CD4-positive, CD25-positive, alpha-beta regulatory T cell (primary cell): ENCODE measurements at places on chromosomes 1 and 21.

- H3K27ac ChIP-seq = no peak overlapping the region
- DNase-seq = no peak
- peaks cover 3% of the 10 kb centered on the region for H3K4me1 ChIP-seq
- H3K4me3 ChIP-seq = no peak overlapping the region
- H3K27me3 ChIP-seq = no peaks in the 10 kb centered on the region
These were observed 66.2 kb downstream of the SCCPDH start for GRCh38 chr1:246790364-246790763.

DNA sequence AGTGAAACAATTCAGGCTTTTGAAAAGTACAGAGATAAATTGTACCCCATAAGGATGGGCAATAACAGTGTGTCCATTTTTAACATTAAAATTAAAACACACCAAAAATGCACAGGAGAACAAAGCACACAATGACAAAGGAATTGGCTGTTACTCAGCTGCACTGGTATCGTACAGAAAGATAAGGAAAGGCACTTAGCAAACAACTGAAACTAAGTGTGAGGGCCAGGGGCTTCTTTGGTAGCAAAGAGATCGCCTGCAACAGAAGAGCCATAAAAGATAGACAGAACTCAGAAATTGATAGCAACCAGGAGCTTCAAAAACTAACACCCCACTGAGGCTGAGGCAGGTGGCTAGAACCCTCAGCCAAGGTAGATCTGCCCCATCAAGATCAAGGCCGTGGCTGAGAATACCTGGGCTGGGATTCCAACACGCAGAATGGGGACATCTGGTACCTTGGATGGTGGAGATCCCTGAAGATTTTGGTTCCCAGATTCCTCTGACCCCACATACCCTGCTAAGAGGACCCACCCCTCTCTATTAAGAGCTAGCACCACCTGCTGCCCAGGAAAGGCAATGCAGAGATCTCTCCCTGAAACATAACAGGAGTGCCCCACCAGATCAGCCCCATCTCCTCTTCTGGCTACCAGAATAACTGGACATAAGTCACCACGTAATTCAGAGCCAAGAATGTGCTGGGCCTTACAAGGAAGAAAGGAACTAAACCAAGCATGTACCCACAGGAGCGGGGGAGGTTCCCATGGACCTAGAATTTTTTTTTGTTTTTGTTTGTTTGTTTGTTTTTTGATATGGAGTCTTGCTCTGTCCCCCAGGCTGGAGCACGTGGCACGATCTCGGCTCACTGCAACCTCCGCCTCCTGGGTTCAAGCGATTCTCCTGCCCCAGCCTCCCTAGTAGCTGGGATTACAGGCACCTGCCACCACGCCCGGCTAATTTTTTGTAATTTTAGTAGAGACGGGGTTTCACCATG, 16.2 kb downstream of the PLEKHO1 start:
- H3K4me1 ChIP-seq = peaks cover 3% of the 10 kb centered on the region
- no peaks in the 10 kb centered on the region for H3K27me3 ChIP-seq
- H3K4me3 ChIP-seq = no peak overlapping the region
- H3K27ac ChIP-seq = no peak overlapping the region

GRCh38 chr1:6757719-6758435, 27.4 kb upstream of the CAMTA1 start:
- no peaks in the 10 kb centered on the region for H3K36me3 ChIP-seq
- no peak overlapping the region for H3K4me3 ChIP-seq
- DNase-seq = no peak
- no peaks in the 10 kb centered on the region for H3K4me1 ChIP-seq
- H3K27me3 ChIP-seq = peaks cover 1% of the 10 kb centered on the region
- H3K27ac ChIP-seq = no peak overlapping the region

DNA sequence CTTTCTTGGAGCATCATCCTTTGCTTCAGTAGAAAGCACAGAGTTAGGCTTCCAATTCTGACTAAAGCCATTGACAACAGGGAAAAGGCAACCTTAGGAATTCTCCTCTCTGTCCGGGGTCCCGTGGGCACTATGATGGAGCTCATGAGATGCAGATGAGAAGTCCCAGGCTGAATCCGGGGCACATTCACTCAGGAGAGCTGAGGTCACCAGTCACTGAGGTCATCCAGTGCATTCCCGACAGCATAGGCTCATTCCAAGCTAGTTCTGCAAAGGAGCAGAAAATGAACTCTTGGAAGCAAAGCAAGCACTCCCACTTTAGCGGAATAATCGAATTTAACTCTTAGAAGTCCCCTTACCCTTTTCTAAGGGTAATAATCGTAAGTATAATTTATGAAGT, 6.8 kb downstream of the CR1 start:
- no peaks in the 10 kb centered on the region for H3K4me1 ChIP-seq
- H3K4me3 ChIP-seq = no peak overlapping the region
- no peak overlapping the region for H3K27ac ChIP-seq

- H3K4me1 ChIP-seq = no peaks in the 10 kb centered on the region
- no peak overlapping the region for H3K27ac ChIP-seq
- no peak overlapping the region for H3K4me3 ChIP-seq
- H3K36me3 ChIP-seq = no peaks in the 10 kb centered on the region
- no peaks in the 10 kb centered on the region for H3K27me3 ChIP-seq
These were observed 1265.3 kb upstream of the ADGRL2 start for GRCh38 chr1:80535466-80535865.

GRCh38 chr1:158119976-158120653, 60.6 kb upstream of the CD1D start:
- H3K27ac ChIP-seq = no peak overlapping the region
- H3K36me3 ChIP-seq = no peaks in the 10 kb centered on the region
- no peak overlapping the region for H3K4me3 ChIP-seq
- H3K4me1 ChIP-seq = no peaks in the 10 kb centered on the region

DNA sequence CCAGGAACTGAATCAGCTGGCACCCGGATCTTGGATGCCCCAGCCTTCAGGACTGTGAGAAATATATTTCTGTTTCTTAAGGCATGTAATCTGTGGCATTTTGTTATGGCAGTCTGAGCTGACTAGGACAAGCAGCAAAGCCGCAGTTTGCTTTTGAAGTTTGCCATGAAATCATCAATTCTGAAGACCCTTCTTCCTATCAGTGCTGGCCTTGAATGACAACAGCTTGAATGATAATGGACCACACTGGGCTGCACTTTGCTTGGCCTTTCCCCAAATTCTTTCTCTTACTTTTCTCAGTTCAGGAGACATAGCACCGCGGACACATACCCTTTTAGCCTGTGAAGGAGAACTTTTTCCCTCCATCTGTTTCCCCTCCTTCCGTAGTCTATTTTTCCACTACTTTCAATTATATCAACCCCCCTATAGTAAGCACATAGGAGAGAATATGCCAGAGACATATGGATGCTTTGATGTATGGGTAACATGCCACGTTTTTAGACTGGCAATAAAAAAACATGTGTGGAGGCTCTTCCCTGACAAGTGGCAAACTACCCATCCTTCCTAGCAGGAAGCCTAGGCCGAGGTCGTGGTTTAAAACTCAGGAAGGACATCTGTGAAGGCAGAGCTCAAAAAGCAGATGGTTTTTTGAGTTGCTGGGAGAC, 42.9 kb downstream of the HLX start:
- H3K4me1 ChIP-seq = no peaks in the 10 kb centered on the region
- H3K27ac ChIP-seq = no peak overlapping the region
- H3K27me3 ChIP-seq = no peaks in the 10 kb centered on the region
- H3K36me3 ChIP-seq = no peaks in the 10 kb centered on the region

GRCh38 chr1:236645016-236645680, 40.8 kb upstream of the HEATR1 start:
- H3K36me3 ChIP-seq = no peaks in the 10 kb centered on the region
- H3K27me3 ChIP-seq = no peaks in the 10 kb centered on the region
- H3K4me3 ChIP-seq = no peak overlapping the region
- no peak for DNase-seq
- no peaks in the 10 kb centered on the region for H3K4me1 ChIP-seq

DNA sequence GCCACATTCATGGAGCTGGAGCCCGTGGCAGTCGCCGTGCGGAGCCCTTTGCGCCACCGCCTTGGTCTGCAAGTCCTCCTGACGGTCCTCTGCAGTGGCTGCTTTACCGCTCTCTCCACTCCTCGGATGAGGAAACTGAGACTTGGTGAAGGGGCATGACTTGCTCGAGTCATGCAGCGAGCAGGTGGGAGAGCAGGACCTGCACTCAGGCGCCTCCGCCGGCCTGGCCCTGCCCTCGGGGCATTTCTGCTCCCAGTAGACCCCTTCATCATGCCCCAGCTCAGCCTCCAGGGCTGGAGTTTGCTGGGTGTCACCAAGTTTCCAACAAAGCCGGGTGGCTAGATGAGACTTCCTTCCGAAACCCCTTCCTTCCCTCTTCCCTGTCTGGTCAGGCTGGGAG, 100.0 kb upstream of the TARDBP start:
- no peak overlapping the region for H3K27ac ChIP-seq
- H3K4me1 ChIP-seq = peaks cover 21% of the 10 kb centered on the region
- no peak overlapping the region for H3K4me3 ChIP-seq
- no peaks in the 10 kb centered on the region for H3K27me3 ChIP-seq
- no peak for DNase-seq

DNA sequence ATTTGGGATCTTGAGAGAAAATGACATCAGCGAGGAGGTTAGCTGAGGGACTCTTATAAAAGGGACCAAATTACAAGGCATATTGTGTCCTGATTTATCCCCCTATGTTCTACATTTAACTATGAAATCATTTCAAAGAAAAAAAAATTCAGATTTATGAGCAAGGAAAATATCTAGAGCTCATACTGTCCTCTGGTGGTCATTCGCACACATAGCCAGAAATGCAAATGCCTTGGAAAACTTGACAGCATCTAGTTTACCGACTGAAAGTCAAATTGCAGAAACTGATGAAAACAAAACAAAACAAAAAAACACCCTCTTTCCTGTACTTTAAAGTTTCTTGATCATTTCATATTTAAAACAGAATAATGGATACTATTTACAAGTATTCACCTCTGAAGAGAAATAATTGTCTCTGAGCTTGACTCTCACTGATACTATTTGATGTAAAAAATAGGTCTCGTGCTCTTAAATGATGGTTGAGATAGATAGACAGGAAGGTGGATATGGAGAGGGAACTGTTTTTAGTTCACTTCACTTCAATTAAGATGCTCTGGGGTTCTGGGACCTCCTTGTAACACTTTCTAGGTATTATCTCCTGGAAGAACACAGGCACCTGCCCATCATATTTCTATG, 253.8 kb downstream of the PCP4 start:
- DNase-seq = no peak
- H3K4me1 ChIP-seq = no peaks in the 10 kb centered on the region
- no peak overlapping the region for H3K4me3 ChIP-seq

- no peaks in the 10 kb centered on the region for H3K27me3 ChIP-seq
- H3K36me3 ChIP-seq = no peaks in the 10 kb centered on the region
- H3K27ac ChIP-seq = peak overlapping the region; percentile 33
- peak overlapping the region; percentile 80 for H3K4me3 ChIP-seq
These were observed 4.2 kb downstream of the TFAP2E start for GRCh38 chr1:35577071-35577998.

- no peaks in the 10 kb centered on the region for H3K36me3 ChIP-seq
- H3K27me3 ChIP-seq = no peaks in the 10 kb centered on the region
- peak overlapping the region; percentile 61 for H3K4me3 ChIP-seq
These were observed 562 bp downstream of the MAP7D1 start for GRCh38 chr1:36156329-36157114.

- DNase-seq = no peak
- H3K36me3 ChIP-seq = no peaks in the 10 kb centered on the region
- H3K27ac ChIP-seq = no peak overlapping the region
- H3K27me3 ChIP-seq = peaks cover 30% of the 10 kb centered on the region
These were observed 65.6 kb upstream of the CD1D start for GRCh38 chr1:158115126-158115525.

GRCh38 chr1:154813300-154813816, 56.7 kb downstream of the KCNN3 start:
- no peaks in the 10 kb centered on the region for H3K4me1 ChIP-seq
- no peaks in the 10 kb centered on the region for H3K36me3 ChIP-seq
- H3K27me3 ChIP-seq = no peaks in the 10 kb centered on the region
- no peak overlapping the region for H3K27ac ChIP-seq
- H3K4me3 ChIP-seq = no peak overlapping the region

DNA sequence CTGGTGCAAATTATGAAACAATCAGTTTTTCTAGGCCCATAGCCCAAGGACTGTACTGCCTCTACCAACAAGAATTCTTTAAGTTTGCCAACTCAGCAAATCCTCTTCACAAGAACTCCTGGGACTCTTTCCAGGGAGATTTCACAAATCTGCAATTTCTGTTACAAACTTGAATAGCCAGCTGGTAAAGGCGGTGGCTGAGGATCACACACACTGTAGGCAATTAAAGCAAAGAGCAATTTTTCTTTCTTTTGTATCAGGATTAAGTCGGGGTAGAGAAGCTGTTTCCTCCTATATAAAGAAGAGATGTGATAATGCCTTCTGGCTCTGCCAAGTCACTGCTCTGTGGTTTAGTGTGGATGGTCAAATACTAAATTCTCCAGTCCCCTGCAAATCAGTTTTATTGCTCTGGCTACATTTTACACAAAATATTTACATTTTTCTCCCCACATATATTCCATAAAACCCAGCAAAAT, 1.7 kb downstream of the ALDH9A1 start:
- no peak for DNase-seq
- peaks cover 26% of the 10 kb centered on the region for H3K4me1 ChIP-seq
- H3K27ac ChIP-seq = peak overlapping the region; percentile 10
- H3K27me3 ChIP-seq = no peaks in the 10 kb centered on the region
- H3K36me3 ChIP-seq = peaks cover 10% of the 10 kb centered on the region

DNA sequence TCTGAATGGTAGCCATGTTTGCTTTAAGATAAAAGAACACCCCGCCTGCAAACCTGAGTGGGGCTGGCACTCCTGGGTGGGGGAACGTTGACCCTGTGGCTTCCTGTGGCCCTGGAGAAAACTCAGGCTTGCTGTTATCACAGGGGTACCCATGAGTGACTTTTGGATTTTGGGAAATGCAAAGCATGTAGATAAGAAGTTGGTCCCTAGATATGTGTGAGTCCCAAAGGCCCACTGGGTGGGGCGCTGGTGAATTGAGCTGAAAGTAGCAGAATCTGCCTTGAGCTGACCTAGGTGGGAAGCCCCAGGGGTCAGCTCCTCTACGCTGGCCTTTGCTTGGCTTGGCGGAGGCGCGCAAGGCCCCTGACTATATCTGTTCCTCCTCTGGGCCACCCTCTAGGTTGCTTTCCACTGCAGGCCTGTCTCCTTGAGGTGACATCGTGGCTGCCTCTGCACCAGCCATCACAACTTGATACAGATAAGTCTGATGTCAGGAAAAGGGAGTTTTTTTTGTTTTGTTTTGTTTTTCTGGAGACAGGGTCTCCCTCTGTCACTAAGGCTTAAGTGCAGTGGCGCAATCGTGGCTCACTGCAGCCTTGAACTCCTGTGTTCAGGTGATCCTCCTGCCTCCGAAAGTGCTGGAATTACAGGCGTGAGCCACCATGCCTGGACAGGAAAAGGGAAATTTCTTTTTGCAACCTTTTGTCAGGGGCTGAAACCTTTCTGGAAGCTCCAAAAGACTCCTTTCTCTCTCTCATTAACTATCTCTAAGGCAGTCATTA, 72.2 kb downstream of the AGPAT3 start:
- no peaks in the 10 kb centered on the region for H3K27me3 ChIP-seq
- no peak overlapping the region for H3K27ac ChIP-seq
- peaks cover 13% of the 10 kb centered on the region for H3K4me1 ChIP-seq
- H3K4me3 ChIP-seq = no peak overlapping the region
- H3K36me3 ChIP-seq = peaks cover 5% of the 10 kb centered on the region

GRCh38 chr1:15949453-15950245, 26.3 kb downstream of the ZBTB17 start:
- peaks cover 28% of the 10 kb centered on the region for H3K36me3 ChIP-seq
- peaks cover 50% of the 10 kb centered on the region for H3K4me1 ChIP-seq
- H3K27ac ChIP-seq = peak overlapping the region; percentile 86
- H3K4me3 ChIP-seq = peak overlapping the region; percentile 44
